ENCODE measurements at places on chromosomes 5 and 9.

DNA sequence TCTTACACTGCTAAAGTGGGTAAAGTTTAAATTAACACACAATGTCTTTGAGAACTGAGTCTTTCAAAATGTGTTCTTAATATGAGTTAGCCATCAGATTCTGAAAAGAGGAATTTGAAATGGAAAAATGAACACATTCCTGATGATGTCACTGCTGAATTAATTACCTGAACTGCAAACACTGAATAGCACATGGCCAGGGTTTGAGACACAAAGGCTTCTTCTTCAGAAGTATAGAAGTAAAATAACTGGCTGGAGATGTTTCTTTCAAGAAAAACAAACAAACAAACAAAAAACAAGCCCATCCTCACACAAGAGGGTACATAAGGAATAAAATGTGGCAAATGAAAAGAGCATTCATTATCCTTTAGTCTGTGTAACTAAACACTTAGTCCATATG is 7.1 kb downstream of the GLIS3 start:
- no peak for DNase-seq

GRCh38 chr5:1792842-1793266 is 6.8 kb downstream of the MRPL36 start:
- peak; percentile 34 for DNase-seq

- no peak for DNase-seq
Observed at GRCh38 chr9:114037961-114038723, 40.0 kb downstream of the AMBP start.

GRCh38 chr5:113294311-113295110 is 140.3 kb downstream of the TSSK1B start:
- DNase-seq: peak; percentile 56

- no peak for DNase-seq
Observed at GRCh38 chr5:10856683-10857337, 95.8 kb upstream of the DAP start.

GRCh38 chr9:123996731-123997421 is 14.7 kb upstream of the LHX2 start:
- no peak for DNase-seq

DNA sequence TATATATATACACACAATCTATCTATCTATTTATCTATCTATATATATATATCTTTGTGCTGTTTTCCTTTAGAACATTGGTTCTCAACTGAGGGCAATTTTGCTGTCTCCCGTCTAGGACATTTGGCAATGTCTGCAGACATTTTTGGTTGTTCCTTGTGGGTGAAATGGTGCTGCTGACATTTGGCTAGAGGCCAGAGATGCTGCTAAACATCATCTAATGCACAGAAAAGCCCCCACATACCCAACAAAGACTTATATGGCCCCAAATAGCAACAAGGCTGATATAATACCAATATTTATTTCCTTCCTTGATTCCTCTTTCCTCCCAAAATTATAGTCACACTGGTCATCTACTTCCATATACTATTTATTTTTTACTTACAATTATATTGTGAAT is 197.5 kb downstream of the TRPM3 start:
- no peak for DNase-seq

DNA sequence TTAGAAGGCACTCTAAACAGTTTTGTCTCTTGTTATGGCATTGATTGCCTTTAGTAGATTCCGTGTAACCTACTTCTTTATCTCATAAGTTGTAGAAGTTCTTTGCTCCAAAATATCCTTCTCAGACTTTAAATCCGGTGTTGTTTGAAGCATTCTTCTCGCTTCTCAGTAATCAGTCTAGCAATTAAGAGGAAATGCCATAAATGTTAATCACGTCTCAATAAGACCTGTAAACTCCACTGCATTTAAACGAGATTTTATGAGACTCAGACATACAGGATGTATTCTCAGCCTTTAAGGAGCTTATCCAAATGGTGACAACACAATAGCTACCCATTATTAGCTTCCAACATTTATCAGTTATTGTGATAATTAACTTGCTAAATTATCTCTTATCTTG is 7.7 kb upstream of the C5 start:
- no peak for DNase-seq

DNA sequence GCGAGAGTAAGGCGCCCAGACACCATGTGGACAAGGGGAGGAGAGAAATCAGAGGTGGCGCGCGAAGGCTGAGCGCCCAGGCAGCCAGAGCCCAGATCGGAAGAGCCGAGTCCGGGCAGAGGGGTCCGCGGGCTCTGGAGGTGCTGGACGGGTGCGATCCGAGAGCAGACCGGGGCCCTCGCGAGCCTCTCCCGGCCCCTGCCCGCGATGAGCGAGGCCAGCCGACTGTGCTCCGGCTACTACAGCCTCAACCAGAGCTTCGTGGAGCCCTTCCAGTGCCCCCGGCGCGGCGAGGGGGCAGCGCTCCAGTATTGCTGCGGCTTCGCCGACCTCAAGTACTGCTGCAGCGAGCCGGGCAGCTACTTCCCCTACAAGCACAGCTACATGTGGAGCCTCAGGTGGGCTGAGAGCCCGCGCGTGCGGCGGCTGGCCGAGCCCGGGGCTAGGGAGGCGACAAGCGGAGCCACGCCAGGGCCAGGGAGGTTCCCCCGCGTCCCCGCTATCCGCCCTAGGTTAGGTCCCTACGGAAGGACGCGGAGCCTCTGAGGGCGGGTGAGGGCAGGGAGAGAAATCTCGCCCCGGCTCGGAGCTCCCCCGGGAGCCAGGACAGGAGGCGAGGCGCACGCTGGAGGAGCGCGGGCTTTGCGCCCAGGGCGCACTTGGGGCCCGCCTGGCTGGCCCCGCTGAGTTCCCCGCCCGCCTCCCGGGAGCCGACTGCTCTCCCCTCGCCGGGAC is at the start of gene SHISAL2B:
TSS of gene SHISAL2B (plus strand) at position 87 of the 735 bp plus-strand sequence. CDS start at position 208, 121 bp downstream.
- DNase-seq: no peak

GRCh38 chr9:70554881-70555280 is 140.4 kb upstream of the KLF9 start:
- no peak for DNase-seq

DNA sequence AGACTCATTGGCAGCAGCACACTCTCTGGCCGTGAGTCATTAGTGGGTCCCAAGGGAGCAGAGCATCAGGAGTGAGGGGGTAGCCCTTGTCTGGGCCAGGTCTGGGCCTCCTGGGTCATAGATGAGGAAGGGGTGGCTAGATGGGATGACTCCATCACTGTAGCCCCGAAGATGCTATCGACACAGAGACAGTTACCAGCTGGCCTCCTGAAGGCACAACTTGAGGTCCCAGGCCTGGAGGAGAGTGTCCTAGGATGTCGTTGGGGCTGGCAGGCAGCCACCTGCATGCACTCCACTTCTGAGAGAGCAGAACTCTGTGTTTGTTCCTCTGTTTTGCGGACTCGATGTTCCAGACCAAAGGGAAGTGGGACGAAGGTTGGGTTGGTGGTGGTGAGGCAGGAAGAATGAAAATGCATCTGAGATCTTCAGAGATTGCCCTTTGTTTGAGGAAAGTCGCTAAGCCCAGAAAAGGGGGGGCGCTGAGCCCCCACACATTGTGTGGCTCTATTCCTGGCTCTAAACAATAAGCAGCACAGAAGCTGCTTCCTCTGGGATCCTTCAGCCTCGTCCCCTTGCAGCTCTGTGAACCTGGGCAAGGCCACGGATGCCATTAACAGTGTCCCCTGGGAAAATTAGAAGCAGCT is 4.7 kb downstream of the BTNL9 start:
- no peak for DNase-seq

Data from activated CD8-positive, alpha-beta memory T cell treated with anti-CD3 and anti-CD28 coated beads for 1 hour (primary cell).